Globus pallidus (tissue), 1 donor: ENCODE measurements at places on chromosomes 4 and X.

DNA sequence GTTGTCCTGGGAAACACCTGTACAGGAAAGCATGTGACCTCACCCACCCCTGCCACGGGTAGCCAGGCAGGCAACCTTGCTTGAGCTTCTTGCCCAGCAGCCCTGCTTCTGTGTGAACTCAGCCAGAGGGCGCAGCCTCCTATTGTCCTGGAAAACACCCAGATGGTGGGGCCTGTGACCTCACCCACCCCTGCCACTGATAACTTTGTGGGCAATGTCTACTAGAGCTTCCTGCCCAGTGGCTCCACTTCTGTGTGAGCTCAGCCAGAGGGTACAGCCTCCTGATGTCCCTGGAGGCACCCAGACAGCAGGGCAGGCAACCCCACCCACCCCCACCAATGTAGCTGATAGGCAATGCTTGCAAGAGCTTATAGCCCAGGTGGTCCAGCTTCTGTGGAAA lies 146.3 kb downstream of the DTHD1 start:
- no peak for DNase-seq

GRCh38 chrX:42127563-42127962 lies 204.2 kb upstream of the CASK start:
- no peak for DNase-seq

DNA sequence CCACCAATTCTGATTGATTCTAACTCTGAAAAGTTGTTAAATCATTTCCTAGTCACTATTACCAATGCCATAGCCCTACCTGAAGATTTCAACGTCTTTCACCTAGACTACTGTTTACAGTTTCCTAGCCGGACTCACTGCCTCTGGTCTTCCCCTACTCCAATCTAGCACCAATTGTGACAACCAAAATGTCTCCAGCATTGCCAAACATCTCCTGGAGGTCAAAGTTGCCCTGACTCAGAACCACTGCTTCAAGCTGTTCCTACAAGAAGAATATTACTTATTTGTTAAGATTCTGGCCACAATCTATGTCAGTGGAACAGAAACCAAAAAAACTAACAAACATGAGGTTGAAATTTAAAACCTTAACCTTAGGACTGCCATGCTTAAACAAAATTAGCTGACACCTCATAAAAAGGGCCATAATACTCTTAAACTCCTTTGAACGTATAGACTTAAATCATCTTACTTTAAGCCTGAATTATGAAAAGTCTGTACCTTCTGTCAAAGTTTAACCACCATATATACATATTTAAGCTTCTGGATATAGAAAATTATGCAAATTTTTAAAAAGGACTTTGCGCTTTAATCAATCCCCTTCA lies 2.1 kb downstream of the PDS5A start:
- DNase-seq: no peak

DNA sequence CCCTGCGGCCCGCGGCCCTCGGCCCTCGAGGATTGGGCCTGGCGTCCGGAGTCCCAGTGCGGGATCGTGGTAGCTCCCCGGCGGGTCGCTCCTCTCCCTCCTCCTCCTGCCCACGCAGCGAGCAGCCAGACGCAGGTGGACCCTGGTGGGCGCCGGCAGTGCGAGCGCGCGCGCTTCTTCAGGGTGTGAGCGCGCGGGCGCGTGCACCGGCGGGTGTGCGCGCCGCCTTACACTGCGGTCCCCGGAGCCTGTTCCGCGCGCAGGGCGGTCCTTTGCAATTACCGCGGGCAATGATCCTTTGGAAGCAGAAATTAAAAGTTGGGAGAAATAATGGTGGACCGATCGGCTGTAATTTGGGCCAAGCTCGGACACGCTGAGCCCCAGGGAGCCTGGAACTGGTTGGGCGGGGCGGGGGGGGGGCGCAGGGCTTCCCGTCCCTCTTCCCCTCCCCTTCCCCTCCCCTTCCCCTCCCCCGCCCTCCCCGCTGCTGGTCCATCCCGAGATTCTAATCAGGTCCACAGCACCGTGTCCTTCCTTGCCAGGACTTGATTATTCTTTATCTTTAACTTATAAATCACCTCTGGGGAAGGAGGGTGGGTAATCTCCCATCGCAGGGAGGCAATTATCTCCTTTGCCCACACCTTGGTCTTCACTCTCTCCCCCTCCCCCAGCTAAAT lies 1.6 kb upstream of the NKX1-1 start:
- no peak for DNase-seq

GRCh38 chrX:103530545-103530944 lies 11.3 kb upstream of the RAB40A start:
- no peak for DNase-seq

GRCh38 chr4:127047930-127048329 lies 584.8 kb upstream of the INTU start:
- no peak for DNase-seq

DNA sequence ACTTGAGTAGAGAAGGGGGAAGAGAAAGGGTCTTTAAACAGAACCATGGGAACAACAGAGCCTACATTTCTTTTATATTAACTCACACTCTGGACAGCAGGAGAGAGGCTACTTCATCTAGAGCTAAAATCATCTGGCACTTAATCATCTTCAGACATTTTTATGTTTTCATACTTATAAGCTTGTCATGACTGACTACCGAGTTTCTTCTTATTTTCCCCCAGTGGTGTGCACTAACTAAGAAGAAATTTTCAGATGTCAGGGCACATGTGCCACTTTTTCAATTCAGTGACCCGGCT lies 11.8 kb upstream of the RTL5 start:
- no peak for DNase-seq

DNA sequence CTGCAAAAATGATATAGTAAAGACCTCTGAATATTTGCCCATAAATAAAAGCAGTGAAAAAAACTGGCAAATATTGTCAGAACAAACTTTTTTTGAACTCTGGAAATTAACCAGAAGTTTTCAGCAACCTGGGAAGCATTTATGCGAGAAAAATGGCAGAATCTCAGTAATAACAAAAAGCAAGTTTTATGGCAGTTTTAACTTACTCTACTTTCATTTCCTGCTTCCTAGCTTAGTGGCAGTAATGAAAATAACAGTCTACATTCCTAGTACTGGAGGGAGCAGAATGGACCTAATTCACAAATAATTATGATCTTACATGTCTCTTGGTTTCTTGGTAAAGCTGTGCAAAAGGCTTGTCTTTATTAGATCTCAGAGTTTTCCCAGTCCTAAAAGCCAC lies 460.1 kb downstream of the NAF1 start:
- no peak for DNase-seq

DNA sequence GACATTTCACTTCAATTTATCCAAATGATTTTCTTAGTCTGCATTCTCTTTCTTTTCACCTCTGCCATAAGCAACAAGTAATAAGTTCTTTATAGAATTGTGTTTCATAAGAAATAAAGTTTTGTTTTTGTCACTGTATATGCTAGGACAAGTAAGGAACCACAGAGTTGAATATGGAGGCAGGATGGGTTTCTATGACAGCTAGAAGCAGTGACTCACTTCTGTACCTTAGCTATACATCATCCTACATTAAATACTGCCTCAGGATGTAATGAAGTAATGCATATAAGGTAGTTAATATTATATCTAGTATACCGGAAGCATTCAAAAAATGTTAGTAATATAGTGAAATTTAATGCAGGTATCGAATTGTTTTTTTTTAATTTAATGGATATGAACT lies 128.0 kb downstream of the PPA2 start:
- no peak for DNase-seq

GRCh38 chrX:13906093-13906492 lies 89.2 kb upstream of the GPM6B start:
- DNase-seq: peak; percentile 94

DNA sequence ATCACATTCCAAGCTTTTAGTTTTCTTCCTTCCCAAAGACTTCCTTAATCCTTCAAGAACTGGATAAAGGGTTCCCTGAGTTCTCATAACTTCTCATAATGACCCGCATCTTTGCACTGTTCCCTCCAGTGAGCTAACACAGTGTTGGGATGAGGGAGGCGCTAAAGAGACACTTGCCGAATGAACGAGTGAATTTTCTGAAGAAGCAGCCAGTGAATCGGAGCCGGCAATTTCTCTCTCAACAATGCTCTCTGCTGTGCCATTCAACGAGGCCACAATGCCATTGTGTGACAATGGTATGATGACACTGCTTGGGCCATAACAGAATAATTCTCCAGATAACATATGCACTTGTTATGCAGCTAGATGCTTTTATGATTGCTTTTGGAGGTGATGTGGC lies 51.4 kb upstream of the ZFP42 start:
- DNase-seq: peak; percentile 75

DNA sequence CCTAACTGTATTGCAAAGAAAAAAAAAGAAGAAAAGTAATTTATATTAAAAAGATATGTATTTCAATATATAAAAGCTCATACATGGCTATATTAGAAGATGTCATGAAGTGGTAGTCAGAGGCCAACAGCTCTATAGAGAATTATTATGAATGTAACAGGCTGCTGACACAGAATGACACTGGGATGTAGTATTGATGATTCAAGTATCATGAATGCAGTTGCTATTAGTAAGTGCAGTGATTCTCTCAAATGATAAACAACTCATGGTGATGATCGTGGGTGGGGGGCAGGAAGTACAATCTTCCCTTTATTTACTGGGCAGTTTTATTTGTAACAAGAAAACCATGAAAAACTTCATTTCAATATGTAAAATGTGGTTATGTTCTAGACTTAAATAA lies 124.6 kb downstream of the COL4A6 start:
- DNase-seq: no peak

GRCh38 chr4:37891260-37892159 lies 626 bp downstream of the TBC1D1 start:
- peak; percentile 30 for DNase-seq

- DNase-seq: no peak
Measured at GRCh38 chr4:176273736-176274135, 4.7 kb upstream of the ASB5 start.

- no peak for DNase-seq
Measured at GRCh38 chrX:71103110-71103983, 3.2 kb downstream of the CXorf65 start.

GRCh38 chr4:23885943-23886590 lies 3.8 kb downstream of the PPARGC1A start:
- DNase-seq: no peak

DNA sequence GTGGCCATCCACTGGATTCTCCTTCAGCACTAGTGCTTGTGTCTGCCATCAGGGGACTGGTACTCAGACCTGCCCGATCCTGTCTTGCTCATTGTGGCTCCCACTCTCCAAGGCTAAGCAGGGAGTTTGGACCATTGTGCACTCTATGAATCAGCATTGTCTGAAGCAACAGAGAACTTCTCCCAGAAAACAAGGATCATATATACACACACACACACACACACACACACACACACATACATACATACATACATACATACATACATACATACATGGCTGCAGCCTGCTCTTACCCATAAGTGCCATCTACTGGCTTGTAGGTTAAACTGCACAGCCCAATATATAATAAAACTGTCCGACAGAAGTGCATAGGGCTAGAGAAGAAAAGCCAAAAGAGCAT lies 345.3 kb upstream of the LCORL start:
- no peak for DNase-seq

DNA sequence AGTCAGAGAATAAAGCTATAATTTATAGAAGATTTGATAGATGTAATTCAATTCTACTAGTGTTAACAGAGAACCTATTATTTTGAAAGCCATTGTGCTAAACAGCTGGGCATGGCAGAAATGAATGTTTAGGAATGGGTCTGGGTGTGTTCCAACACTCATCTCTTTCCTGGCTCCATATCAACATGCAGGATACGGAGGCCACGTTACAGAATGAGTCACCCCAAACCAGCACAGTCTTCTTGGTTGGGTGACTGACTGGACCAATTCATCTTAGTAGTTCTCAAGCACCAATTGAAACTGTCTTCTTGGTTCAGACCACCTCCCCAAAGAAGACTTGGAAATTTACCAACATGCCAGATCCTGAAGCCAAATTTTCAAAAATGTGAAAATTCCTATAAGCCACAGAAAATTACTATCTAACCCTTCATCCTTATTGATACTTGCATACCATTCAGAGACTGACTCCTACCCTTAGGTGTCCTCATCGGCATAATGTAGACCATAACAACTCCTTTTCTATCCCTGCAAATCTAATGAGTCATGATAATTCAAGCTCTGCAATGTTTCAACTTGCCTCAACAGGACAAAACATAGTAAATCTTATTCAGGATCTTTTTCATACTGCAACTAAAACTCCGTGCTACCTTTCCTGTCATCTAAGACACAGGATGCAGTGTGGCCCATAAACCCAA lies 52.0 kb upstream of the ATOH1 start:
- no peak for DNase-seq

GRCh38 chr4:185305979-185306442 lies 89.7 kb downstream of the LRP2BP start:
- peak; percentile 64 for DNase-seq

DNA sequence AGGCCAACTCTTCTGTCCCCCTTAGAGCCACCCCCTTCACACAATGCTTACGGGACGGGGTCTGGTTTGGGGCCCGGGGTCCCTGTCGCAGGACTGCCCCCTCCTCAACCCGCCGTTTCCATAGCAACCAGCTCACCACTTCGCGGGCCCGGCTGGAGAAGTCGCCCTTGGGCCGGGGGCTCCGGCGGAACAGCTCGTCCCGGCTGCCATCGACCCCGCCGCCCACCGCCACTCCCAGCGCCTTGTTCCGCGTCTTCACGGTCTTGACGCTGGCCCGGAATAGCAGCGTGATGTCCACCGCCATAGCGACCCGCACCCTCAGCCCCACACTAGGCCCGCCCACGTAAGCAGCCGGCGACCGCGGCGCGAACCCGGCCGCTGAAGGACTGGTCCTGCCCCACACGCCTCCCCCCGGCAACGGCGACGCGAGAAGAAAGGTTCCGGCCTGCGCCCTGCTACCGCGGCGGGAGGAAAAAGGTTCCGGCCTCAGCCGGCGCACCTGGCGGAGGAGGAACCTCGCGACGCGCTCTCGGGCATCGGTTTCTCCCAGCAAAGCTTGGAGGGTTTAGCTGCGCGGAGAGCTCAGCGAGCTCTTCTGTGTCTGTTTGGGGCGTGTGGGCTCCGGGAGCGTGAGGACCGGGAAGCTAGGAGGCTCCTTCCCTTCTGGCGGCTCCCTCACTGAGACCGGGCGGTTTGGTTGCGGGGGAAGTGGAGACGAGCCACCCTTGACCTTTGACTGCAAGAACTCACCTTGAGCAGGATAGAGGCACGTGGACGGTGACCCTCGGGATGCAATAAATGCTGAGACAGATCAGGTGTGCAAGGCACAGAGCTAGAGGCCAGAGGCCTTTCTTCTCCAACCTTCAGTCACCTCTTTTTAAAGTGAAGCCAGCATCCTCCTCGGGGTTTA lies at the start of gene STX18:
Gene STX18, minus strand, starts transcription at position 388 of the 910 bp plus-strand sequence. Its CDS starts 84 bp downstream, at position 304.
- DNase-seq: peak; percentile 61

GRCh38 chrX:20189171-20189570 lies 47.5 kb upstream of the EIF1AX start:
- no peak for DNase-seq

DNA sequence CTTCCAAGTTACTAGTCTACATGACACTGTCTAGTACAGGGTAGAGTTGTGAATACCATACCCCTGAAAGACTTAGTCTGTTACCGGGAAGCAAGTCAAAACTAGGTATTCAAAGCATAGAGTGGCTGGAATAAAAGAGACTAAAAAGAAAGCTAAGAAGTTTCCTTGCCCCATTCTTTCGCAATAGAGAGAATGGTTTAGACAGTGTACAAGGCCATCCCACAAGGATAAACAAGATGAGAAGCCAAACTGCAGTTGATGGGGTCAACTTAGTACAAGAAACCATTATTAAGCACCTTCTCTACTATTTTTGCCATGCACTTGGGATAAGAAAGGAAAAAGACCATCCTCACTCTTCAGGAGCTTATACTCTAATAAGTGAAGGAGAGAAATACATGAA lies 30.3 kb downstream of the AMMECR1 start:
- no peak for DNase-seq
